Activated CD4-positive, alpha-beta T cell treated with anti-CD3 and anti-CD28 coated beads, Interleukin-2, Interleukin-6, amounts not matched to agents 100 ng/mL and 50 ng/mL, durations not matched to agents 16 hours and 8 hours (primary cell): ENCODE measurements at places on chromosomes 6 and 20.

GRCh38 chr6:163321717-163322116, 92.8 kb upstream of the QKI start:
- no peak for DNase-seq

GRCh38 chr6:166236596-166236995, 68.9 kb upstream of the TBXT start:
- DNase-seq, result no peak

GRCh38 chr6:131024565-131024964, 38.5 kb downstream of the EPB41L2 start:
- no peak for DNase-seq

DNA sequence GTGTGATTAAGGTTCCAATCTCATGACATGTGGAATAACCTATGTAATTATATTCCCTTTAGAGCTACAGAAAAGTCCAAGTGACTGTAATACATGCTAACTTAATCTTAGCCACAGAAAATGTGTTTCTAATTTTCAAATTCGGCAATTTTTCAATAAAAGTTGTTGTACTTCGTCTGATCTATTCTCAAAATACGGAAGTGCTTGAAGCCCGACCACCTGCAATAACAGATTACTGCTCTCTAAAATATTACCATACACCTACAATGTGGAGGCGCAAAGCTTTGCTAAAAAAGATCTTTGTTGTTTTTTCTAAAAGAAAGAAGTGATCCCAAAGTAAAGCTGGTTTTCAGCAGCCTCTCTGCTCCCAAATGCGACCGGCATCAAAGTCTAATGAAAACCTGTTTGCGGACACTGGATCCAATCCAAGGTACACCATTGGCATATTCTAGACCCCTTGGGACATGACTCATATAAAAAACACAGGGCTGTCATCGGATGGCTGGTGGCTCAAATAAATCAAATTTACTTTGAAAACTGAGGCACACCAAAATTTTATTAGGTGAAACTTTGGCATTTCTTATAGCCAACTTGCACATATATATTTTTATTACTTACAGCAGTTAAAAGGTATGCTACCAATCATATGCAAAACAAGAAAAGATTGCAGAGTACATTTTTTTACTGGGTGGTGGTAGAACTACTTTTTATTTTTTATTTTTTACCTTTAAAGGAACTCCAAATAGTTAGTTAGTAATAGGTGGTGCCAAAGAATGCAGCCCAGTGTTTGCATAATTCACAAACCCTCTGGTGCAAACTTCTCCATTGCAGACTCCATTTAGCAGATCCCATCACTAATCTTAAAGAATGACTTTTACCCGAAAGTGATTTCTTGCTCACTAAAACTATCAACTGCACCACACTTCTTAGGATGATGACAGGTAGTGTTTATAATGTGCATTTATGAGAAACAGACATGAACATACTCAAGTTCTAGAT, 118.7 kb upstream of the TBX18 start:
- no peak for DNase-seq
